K562 (cell line): ENCODE measurements at places on chromosomes 7 and 10. TPM values are rescaled to one million over a fixed set of nuclear protein-coding genes. Genes with fewer than 3 reads are reported as not detected.

Gene FZD1
- total RNA-seq = 4.9 and 5.1 TPM in 2 replicates

DNA sequence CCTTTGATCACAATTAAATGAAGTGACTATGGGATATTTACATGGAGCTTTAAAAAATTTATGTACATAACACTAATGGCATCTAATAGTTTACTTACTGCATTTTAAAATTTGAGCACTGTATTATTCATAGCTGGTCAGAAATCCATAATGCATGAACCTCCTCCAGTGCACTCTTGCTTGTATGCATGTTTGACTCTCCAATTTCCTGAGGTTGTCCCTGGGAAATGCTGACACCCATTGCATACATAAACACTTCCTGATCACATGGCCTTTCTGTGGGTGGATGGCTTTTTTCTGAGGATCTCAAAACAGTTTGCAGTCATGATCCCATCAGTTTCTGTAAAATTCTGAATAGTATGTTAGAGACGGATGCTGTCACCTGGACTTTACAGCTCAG, 577.8 kb downstream of the REEP3 start:
- no peaks in the 10 kb centered on the region for H3K4me1 ChIP-seq
- no peaks in the 10 kb centered on the region for H3K36me3 ChIP-seq
- DNase-seq = no peak
- H3K4me3 ChIP-seq = no peak overlapping the region

DNA sequence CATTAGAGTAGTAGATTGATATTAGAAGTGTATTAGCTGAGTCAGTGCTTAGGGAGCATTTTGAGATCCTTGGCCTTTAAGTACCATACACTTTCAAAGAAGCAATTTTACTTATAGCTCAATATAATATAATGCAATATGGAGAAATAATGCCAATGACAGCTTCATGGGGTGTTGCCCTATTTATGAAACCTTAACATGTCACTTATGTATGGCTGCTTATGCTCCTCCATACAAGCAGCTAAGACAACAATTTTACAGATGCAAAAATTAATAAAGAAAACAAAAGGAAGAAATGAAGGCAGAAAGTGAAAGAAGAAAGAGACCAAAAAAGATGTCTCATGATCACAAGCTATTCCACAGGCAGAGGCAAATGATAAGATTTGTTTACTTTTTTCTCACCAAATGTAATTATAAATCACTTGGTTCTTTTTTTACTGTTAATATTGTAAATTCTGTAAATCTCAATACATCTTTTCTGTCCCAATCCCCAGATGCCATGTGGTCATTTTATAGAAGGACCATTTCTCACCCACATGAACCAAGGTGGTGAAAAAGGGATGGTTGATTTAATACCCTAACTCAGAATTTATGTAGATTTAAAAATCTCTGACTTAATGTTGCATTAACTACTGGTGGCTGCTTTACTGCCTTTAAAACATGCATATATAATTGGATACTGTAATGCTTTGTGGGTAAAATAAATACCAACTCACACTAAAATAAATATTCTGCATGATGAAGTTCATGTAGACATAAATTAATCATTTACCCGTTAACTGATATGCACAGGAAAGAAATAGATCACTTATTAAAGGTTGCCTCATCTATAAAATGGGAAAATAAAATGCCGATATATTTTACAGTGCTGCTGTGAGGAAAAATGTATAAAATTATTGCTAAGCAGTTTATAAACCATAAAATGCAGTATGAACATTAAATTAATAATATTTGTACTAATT, 33.5 kb upstream of the RHOBTB1 start:
- peak overlapping the region; percentile 77; the same call in 2 of the 3 replicates for H3K27ac ChIP-seq
- peaks cover 14% of the 10 kb centered on the region for H3K4me1 ChIP-seq
- no peak for DNase-seq

Gene UBTD1
- total RNA-seq = 1.3 and 2.2 TPM in 2 replicates

Gene DPYSL4
- 0.11 TPM in 1 of 2 replicates, not detected in the other for total RNA-seq

DNA sequence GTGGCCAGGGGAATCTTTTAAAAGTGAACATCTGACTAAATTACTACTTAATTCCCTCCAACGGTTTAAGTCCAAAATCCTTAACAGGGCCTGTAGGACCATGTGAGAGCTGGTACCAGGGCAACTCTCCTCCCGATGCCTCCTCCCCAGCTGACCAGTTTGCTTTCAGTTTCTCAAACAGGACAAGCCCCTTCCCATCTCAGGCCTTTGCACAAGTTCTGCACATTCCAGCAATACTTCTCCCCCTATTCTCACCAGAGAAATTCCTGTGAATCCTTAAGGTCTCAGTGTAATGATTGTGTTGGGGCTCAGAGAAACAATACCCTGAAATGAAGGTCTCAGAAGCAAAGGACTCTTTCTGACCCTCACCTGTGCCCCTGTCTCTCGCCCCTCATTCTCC, 8.0 kb upstream of the CALHM1 start:
- H3K36me3 ChIP-seq = no peaks in the 10 kb centered on the region
- no peak overlapping the region for H3K4me3 ChIP-seq
- no peak overlapping the region for H3K27ac ChIP-seq
- DNase-seq = no peak

DNA sequence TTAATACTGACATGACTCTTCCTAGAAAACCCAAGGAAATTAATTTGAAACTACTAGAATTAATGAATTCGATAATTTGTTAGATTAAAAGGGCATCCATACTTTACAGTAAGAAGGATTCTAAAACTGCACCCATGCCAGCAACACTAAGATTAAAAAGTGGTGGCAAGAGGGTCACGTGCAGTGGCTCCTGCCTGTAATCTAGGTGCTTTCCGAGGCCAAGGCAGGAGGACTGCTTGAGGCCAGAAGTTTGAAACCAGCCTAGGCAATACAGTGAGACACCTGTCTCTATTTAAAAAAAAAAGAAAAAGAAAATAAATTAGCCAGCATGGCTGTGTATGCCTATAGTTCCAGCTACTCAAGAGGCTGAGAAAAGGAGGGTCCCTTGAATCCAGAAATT, 58.2 kb downstream of the SRPK2 start:
- H3K36me3 ChIP-seq = no peaks in the 10 kb centered on the region
- no peak overlapping the region for H3K4me3 ChIP-seq
- no peak for DNase-seq
- no peaks in the 10 kb centered on the region for H3K27me3 ChIP-seq
- no peak overlapping the region for H3K27ac ChIP-seq
- H3K4me1 ChIP-seq = no peaks in the 10 kb centered on the region

DNA sequence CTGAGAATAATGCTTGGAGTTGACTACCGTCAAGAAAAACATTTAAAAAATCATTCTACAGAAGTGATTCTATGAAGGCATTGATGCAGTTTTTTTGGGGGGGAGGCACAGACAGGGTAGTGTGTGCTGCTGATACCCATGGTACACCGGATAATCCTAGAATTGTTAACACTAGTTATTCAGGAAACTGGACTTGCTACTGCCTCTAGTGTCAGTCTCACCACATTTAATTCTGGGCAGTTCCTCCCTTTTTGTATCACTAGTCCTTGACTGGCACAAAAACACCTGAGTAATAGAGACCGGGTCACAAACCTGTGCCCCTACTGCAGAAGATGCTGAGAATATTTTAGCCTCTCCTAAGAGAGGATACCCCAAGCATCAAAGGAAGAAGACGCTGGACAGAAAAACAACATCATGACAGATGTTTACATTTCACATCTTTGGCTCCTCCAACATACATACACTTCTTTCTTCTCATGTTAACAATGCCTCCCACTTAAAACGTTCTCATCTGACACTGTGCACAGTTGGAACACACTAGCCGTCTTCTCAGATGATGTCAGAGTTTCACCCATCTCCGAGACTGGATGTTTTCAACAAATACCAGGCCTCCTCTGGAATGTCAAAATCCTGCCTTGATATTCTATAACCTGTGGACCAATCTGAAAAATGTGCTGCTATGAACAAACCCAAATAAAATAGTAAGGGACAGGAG, 13.1 kb upstream of the TCAF1 start:
- no peaks in the 10 kb centered on the region for H3K36me3 ChIP-seq
- no peak overlapping the region for H3K4me3 ChIP-seq
- peaks cover 18% of the 10 kb centered on the region for H3K27me3 ChIP-seq
- H3K27ac ChIP-seq = no peak overlapping the region
- DNase-seq = no peak

- no peaks in the 10 kb centered on the region for H3K4me1 ChIP-seq
- no peak for DNase-seq
- H3K36me3 ChIP-seq = no peaks in the 10 kb centered on the region
These were observed 88.0 kb upstream of the PRSS58 start for GRCh38 chr7:142345811-142346210.

- no peaks in the 10 kb centered on the region for H3K36me3 ChIP-seq
- DNase-seq = no peak
- H3K4me1 ChIP-seq = no peaks in the 10 kb centered on the region
- H3K27ac ChIP-seq = no peak overlapping the region
- no peak overlapping the region for H3K4me3 ChIP-seq
These were observed 117.5 kb downstream of the CAMK1D start for GRCh38 chr10:12466704-12467305.

Gene STN1
- 9.0 and 9.1 TPM in 2 replicates for total RNA-seq

DNA sequence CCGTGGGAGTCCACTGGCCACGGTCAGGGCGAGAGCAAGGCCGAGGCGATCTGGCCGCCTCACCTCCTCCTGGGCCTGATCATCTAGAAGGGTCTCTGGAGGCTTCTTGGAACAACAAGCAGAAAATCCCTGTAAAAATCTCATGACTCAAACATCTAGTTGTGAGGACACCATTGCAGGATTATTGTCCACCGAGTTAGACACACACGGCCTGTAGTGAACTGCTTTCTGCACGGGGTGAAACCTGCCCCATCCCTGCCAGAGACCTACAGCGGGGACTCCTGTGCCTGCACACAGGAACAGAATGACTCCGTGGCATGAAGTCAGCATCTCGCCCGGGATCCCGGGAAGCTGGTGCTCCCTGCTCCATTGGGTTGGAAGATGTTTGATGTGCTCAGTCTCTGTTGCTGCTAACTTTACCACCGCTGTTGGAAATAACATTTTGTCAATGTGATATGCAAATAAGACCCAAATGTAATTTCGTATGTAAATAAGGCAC, 267.0 kb upstream of the TCERG1L start:
- peaks cover 25% of the 10 kb centered on the region; the same call in 1 of the 2 replicates for H3K27me3 ChIP-seq
- H3K36me3 ChIP-seq = no peaks in the 10 kb centered on the region
- H3K4me3 ChIP-seq = no peak overlapping the region
- no peaks in the 10 kb centered on the region for H3K4me1 ChIP-seq

Gene DNAJB6
- total RNA-seq = 128 and 131 TPM in 2 replicates

Gene CTAGE15
- total RNA-seq = not detected in 2 replicates

Gene CPED1
- total RNA-seq = 290 and 301 TPM in 2 replicates

DNA sequence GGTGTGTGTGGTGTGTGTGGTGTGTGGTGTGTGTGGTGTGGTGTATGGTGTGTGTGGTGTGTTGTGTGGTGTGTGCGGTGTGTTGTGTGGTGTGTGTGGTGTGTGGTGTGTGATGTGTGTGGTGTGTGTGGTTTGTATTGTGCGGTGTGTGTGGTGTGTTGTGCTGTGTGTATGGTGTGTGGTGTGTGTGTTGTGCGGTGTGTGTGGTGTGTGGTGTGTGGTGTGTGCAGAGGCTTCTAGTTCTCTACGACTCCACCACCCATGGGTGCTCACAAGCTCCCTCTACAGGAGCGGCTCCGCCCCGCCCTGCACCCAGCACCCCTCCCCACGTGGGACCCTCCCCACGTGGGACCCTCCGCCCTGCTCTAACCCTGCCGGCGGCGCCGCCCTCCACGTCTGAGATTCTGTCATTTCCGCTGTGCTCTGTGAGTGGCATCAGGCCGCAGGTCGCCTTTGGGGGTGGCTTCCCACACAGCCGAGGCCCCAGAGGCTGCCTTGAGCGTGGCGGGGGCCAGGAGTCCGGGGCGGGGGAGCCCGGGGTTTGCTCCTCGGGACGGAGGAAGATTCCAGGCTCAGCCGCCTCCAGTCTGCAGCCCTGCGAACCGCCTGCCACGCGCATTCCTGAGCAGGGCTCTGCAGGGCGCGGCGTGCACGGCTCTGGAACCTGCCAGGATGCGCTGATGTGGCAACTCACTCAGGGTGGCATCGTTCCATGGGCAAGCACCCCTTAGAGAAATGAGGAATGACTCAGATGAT, 37.0 kb upstream of the DNAJB6 start:
- H3K27ac ChIP-seq = no peak overlapping the region; the same call in 2 of the 3 replicates
- peaks cover 17% of the 10 kb centered on the region; the same call in 2 of the 3 replicates for H3K4me1 ChIP-seq
- H3K36me3 ChIP-seq = no peaks in the 10 kb centered on the region
- peak; percentile 80 for DNase-seq
- peaks cover 11% of the 10 kb centered on the region for H3K27me3 ChIP-seq

DNA sequence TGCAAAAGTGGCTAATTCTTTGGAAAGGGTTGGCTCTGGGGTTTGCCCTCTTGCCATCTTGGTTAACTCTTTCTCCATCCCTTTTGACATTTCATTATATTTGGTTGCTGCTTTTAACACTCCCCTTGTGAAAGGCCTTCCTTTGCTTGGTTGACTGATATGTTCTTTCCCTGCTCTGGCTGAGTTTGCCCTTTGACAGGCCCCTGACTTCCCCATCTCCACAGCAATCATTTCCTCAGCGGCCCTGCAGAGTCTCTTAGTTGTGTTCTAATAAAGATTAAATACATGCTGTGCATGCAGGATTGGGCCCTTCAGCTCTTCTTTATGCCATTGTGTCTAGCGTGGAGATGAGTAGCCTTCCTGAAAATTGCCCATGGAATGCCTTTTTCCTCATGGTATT, 84.5 kb upstream of the CSTF2T start:
- no peak overlapping the region for H3K4me3 ChIP-seq
- no peak overlapping the region for H3K27ac ChIP-seq
- H3K27me3 ChIP-seq = no peaks in the 10 kb centered on the region
- no peaks in the 10 kb centered on the region for H3K36me3 ChIP-seq
- H3K4me1 ChIP-seq = no peaks in the 10 kb centered on the region

Gene PI4K2A
- total RNA-seq = 18.6 and 20.1 TPM in 2 replicates

- H3K4me3 ChIP-seq = no peak overlapping the region
- H3K27ac ChIP-seq = peak overlapping the region; percentile 10; the same call in 1 of the 3 replicates
- DNase-seq = no peak
- no peaks in the 10 kb centered on the region for H3K36me3 ChIP-seq
- H3K4me1 ChIP-seq = peaks cover 6% of the 10 kb centered on the region; the same call in 2 of the 3 replicates
- H3K27me3 ChIP-seq = peaks cover 19% of the 10 kb centered on the region; the same call in 1 of the 2 replicates
These were observed 88.0 kb upstream of the TNS3 start for GRCh38 chr7:47669901-47670384.

DNA sequence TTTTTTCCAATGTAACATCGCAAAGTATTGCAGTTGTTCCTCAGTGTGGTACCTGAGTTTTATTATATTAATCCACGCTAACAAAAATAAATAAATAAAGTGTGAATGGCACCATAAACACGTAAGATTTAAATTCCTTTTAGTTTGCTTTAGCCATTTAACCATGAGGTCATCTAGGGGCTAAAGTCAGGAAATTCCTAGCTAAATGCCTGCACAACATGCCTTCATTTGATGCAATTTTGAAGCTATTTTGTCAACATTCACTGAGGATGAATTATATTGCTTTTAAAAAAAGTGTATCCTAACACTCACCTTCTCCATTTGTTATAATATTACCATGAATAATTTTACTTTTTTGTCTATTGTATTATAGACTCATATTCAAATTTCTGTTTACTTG, 714.4 kb downstream of the GATA3 start:
- DNase-seq = no peak
- no peaks in the 10 kb centered on the region for H3K36me3 ChIP-seq
- H3K27me3 ChIP-seq = no peaks in the 10 kb centered on the region
- no peaks in the 10 kb centered on the region for H3K4me1 ChIP-seq
